ENCODE measurements at places on chromosomes 13 and 19.
A peak's percentile ranks its signal among the peaks of the same experiment; 100 is the strongest.

DNA sequence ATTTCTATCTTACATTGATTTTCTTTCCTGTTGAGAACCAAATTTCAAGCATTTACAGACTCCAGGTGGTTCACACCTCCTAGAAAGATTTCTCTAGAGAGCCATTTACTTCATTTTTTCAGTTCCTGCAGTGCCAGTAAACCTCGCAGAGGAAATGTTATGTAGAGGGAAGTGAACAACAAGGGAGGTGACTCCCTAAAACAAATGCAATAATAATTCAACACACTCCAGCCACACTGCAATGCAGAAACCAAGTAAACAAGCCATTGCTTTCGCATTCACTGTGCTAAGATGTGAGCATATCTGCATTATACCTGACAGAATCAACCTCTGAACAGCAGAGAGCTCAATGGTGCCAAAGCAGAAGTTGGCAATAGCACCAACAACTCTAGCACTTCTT is 215.1 kb downstream of the RBM26 start:
- H3K27me3 ChIP-seq: no peaks in the 10 kb centered on the region
- no peaks in the 10 kb centered on the region for H3K36me3 ChIP-seq
- no peak overlapping the region for H3K27ac ChIP-seq
- H3K4me3 ChIP-seq: no peak overlapping the region

DNA sequence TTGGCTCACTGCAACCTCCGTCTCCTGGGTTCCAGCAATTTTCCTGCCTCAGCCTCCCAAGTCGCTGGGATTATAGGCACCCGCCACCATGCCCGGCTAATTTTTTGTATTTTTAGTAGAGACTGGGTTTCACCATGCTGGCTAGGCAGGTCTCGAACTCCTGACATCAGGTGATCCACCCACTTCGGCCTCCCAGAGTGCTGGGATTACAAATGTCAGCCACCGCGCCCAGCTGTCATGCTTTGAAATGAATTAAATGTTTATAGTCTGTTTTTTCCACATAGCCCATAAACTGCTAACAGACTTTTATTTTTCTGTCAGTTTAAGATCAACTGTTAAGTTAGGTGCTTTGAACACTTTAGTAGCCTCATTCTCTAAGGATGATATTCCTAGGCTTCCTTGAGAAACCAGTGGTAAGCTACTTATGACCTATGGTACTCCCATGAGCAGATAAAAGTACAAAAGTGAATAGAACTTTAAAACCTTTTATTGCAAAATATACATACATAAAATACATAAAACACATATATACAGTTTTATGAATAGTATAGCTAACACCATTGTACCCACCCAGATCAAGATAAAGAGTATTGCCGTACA is 13.6 kb downstream of the TPP2 start:
- H3K4me1 ChIP-seq: no peaks in the 10 kb centered on the region
- H3K36me3 ChIP-seq: peaks cover 22% of the 10 kb centered on the region
- no peak overlapping the region for H3K4me3 ChIP-seq
- H3K27me3 ChIP-seq: no peaks in the 10 kb centered on the region

- H3K4me1 ChIP-seq: no peaks in the 10 kb centered on the region
- no peak for DNase-seq
- H3K36me3 ChIP-seq: no peaks in the 10 kb centered on the region
- no peak overlapping the region for H3K27ac ChIP-seq
Observed at GRCh38 chr13:47858042-47859025, 142.7 kb downstream of the SUCLA2 start.

DNA sequence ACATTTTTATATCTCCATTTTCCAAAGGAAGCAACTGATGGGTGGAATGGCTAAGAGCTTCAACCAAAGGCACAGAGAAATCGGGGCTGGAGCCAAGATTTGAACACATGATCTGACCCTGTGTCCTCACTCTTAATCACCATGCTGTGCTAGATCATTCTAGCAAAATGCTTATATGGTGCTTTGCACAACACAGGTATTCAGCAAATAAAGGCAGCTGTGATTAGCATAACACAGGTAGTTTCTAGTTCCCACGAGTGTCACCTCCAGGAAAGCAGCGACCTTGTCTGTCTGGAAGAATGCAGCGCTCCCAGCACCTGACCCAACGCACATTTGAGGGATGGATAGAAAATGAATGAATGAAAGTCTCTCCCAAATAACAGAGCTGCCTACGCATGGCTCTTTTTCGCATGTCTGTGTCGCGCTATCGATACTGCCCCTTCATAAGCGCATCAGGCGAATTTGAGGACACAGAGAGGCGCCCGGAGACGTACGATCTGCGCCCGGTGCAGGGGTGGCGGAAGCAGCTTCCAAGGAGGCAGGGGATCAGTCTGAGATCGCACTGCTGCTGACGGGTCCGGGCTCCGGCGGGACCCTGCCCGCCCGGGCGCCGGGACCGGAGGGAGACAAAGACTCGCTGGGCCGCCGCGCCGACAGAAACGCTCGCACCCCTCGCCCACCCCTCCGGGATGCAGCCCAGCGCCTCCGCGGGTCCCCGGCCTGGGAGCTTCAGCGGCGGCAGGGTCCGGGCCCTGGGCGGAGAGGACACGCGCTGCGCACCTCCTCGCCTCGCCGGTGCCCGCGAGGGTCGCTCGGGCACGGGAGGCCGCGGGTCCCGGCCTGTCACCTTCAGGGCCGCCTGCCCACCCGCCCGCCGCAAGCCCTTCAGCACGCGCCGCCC is 609 bp downstream of the EPS15L1 start:
- no peaks in the 10 kb centered on the region for H3K36me3 ChIP-seq
- DNase-seq: peak; percentile 44
- peak overlapping the region; percentile 53 for H3K27ac ChIP-seq
- peaks cover 20% of the 10 kb centered on the region for H3K4me1 ChIP-seq
- peak overlapping the region; percentile 75 for H3K4me3 ChIP-seq

GRCh38 chr13:85640727-85641126 is 158.5 kb downstream of the SLITRK6 start:
- H3K36me3 ChIP-seq: no peaks in the 10 kb centered on the region
- H3K4me1 ChIP-seq: no peaks in the 10 kb centered on the region
- H3K4me3 ChIP-seq: no peak overlapping the region
- DNase-seq: no peak
- no peaks in the 10 kb centered on the region for H3K27me3 ChIP-seq
- no peak overlapping the region for H3K27ac ChIP-seq

- no peak for DNase-seq
- H3K27me3 ChIP-seq: no peaks in the 10 kb centered on the region
- peaks cover 37% of the 10 kb centered on the region for H3K36me3 ChIP-seq
- peak overlapping the region; percentile 34 for H3K27ac ChIP-seq
- no peak overlapping the region for H3K4me3 ChIP-seq
Observed at GRCh38 chr19:12952488-12953137, 4.4 kb downstream of the GADD45GIP1 start.

- DNase-seq: peak; percentile 65
- no peaks in the 10 kb centered on the region for H3K36me3 ChIP-seq
- no peaks in the 10 kb centered on the region for H3K27me3 ChIP-seq
Observed at GRCh38 chr19:51097166-51097738, 11.0 kb downstream of the CTU1 start.

- H3K27me3 ChIP-seq: no peaks in the 10 kb centered on the region
- peaks cover 2% of the 10 kb centered on the region for H3K36me3 ChIP-seq
- H3K4me1 ChIP-seq: no peaks in the 10 kb centered on the region
- peak overlapping the region; percentile 7 for H3K27ac ChIP-seq
Observed at GRCh38 chr19:3642987-3643673, 16.5 kb upstream of the CACTIN start.

DNA sequence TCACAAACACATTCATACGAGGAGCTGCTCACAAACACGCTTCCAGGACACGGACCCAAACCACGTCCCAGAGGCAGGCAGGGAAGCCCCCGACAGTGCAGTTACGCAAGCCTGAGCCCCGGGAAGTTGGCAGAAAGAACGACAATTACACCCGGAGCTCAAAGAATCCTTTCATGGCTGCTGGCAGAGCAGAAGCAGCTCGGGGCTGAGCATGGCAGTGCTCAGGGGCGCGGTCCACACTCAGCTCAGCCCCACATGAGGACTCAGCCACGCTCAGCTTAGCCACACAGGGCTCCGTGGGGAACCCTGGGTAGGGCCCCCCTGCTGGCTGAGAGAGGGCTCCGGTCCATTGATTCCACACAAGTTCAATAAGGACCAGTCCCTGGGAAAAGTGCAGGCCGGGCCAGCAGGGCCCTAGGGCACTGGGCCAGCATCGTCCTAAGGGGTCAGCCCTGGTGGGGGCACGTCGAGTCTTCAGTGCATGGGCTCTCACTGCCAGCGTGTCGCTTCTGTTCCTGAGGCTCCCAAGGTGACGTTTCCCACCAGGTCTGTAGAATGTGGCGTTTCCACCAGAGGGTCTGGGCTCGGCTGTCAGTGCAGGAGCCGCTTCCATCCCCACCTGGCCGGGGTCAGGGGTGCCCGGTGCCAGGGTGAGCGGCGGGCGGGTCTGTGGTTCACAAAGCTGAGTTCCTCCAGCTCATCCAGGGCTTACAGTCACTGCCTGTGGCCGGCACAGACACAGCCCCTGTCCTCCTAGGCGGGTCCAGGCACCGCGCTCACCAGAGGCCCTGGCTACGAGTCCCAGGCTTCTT is 23.1 kb downstream of the GAS6 start:
- peaks cover 42% of the 10 kb centered on the region for H3K4me1 ChIP-seq
- H3K36me3 ChIP-seq: no peaks in the 10 kb centered on the region
- no peak overlapping the region for H3K27ac ChIP-seq
- DNase-seq: no peak
- H3K27me3 ChIP-seq: no peaks in the 10 kb centered on the region
- H3K4me3 ChIP-seq: no peak overlapping the region

- H3K36me3 ChIP-seq: no peaks in the 10 kb centered on the region
- peaks cover 23% of the 10 kb centered on the region for H3K4me1 ChIP-seq
- H3K27ac ChIP-seq: peak overlapping the region; percentile 85
- H3K4me3 ChIP-seq: no peak overlapping the region
- H3K27me3 ChIP-seq: no peaks in the 10 kb centered on the region
Observed at GRCh38 chr19:16262618-16263017, 62.0 kb upstream of the KLF2 start.

- H3K4me3 ChIP-seq: no peak overlapping the region
- no peaks in the 10 kb centered on the region for H3K4me1 ChIP-seq
- no peaks in the 10 kb centered on the region for H3K27me3 ChIP-seq
- no peaks in the 10 kb centered on the region for H3K36me3 ChIP-seq
- DNase-seq: no peak
Observed at GRCh38 chr13:108924541-108924940, 295.1 kb downstream of the MYO16 start.

DNA sequence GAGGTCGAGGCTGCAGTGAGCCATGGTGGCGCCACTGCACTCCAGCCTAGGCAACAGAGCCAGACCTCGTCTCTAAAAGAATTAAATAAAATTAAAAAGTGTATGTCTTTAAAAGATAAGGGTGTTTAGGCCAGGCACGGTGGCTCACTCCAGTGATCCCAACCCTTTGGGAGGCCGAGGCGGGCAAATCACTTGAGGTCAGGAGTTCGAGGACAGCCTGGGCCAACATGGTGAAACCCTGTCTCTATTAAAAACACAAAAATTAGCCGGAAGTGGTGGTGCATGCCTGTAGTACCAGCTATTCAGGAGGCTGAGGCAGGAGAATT is 7.5 kb upstream of the SDHAF1 start:
- H3K27ac ChIP-seq: no peak overlapping the region
- DNase-seq: no peak
- peaks cover 30% of the 10 kb centered on the region for H3K27me3 ChIP-seq
- peak overlapping the region; percentile 24 for H3K4me3 ChIP-seq
- H3K36me3 ChIP-seq: no peaks in the 10 kb centered on the region

DNA sequence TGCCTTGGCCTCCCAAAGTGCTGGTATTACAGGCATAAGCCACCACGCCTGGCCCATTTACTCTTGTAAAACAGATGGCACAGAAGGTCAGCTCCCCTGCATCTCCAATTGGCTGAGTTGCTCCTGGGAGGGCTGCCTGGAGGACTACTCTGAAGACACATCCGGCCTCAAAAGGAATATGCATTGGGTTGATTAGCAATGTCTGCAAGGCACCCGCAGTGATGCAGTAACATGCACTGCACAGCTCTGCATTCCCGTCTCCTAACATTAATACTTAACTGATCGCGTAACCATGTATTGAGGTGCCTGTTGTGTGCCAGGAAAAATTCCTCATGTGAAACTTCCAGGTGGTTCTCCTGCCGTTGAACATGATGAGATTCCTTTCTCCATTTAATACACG is 5.0 kb downstream of the ELAVL3 start:
- DNase-seq: no peak
- no peak overlapping the region for H3K27ac ChIP-seq
- H3K36me3 ChIP-seq: no peaks in the 10 kb centered on the region
- peaks cover 31% of the 10 kb centered on the region for H3K27me3 ChIP-seq

DNA sequence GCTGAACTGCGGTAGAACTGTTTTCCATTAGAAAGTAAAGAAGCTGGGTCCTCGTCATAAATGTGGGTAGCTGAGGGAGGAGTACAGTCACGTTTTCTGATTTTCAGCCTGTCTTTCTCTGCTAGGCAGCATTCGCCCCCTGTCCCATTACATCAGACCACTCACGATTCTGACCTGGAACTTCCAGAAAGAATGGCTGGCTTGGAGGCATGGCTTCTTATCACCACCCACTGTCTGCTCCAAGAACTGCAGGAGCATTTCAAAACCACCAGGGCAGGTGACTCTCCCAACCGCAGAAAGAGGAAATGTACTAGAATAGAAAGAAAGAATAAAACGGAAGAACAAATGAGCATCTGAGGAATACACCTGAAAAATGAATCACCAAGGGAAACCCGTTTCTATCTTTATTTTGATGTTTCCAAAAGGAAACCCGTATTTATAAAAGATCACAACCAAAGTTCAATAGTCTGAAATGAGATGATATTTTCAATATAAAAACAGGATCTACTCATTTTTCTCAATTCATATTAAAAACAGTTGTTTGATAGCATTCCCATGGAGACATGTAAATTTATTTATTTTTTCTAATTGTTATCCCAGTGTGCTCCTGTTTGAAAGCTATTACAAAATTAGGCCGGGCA is 22.1 kb upstream of the POMP start:
- no peaks in the 10 kb centered on the region for H3K27me3 ChIP-seq
- peaks cover 3% of the 10 kb centered on the region for H3K4me1 ChIP-seq
- no peak overlapping the region for H3K4me3 ChIP-seq
- no peak overlapping the region for H3K27ac ChIP-seq
- DNase-seq: peak; percentile 80

DNA sequence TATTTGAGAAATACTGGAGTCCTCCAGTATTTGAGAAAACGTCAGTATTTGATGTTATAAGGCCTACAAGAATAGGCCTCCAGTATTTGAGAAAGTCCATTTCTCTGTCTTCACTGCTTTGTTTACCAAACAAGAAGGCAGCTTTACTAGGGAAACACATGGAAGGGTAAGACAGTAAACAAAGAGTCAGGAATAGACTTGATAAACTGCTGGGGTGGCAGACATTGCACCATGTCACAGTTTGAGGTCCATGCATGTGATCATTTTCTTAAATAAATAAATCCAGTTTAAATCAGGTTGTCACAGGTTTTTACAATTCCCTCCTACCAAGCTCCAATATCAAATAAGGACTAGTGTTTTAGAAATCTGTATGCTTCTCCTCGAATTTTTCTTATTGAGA is 1431.0 kb upstream of the SPRY2 start:
- no peaks in the 10 kb centered on the region for H3K27me3 ChIP-seq
- DNase-seq: no peak
- H3K4me1 ChIP-seq: no peaks in the 10 kb centered on the region
- no peaks in the 10 kb centered on the region for H3K36me3 ChIP-seq
- H3K27ac ChIP-seq: no peak overlapping the region

- no peaks in the 10 kb centered on the region for H3K27me3 ChIP-seq
- peak; percentile 48 for DNase-seq
- H3K27ac ChIP-seq: peak overlapping the region; percentile 21
- H3K4me1 ChIP-seq: peaks cover 13% of the 10 kb centered on the region
Observed at GRCh38 chr19:17234911-17235299, 8.9 kb downstream of the OCEL1 start.

- no peak overlapping the region for H3K27ac ChIP-seq
- H3K4me3 ChIP-seq: no peak overlapping the region
- no peaks in the 10 kb centered on the region for H3K4me1 ChIP-seq
- H3K27me3 ChIP-seq: no peaks in the 10 kb centered on the region
- no peaks in the 10 kb centered on the region for H3K36me3 ChIP-seq
- DNase-seq: no peak
Observed at GRCh38 chr13:54004026-54004699, 975.5 kb downstream of the OLFM4 start.

Data from cardiac muscle cell (in vitro differentiated cells and primary cell).